GM12878 (cell line): ENCODE measurements at places on chromosomes 6 and 20. TPM values are rescaled to one million over a fixed set of nuclear protein-coding genes. Genes with fewer than 3 reads are reported as not detected.

GRCh38 chr6:166119116-166119911 is 48.3 kb downstream of the TBXT start:
- DNase-seq, result no peak

DNA sequence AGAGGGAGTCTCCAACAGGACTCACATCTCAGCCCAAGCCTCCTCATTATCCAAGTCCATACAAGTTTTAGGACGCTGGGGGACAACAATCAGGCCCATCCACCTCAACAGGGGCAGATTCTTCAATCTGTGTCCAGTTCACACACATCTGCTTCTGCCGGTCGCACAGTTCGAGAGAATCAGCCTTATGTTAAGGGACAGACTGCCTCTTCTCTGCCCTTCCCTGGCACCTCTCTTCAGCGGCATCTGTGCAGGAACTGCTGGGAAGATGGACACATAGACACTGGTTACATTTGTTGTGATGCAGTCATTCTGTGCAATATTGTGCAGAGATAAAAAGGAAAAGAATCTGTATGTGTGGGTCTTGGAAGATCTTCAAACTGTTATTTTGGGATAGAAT is 21.0 kb downstream of the ULBP1 start:
- DNase-seq, result no peak

GRCh38 chr20:51022803-51023616 is at the start of gene KCNG1:
Gene KCNG1, minus strand, starts transcription at chr20:51023107. Its CDS starts 12,769 bp downstream, at chr20:51010338.
- DNase-seq, result no peak

GRCh38 chr6:107539849-107540464 is 50.0 kb downstream of the SOBP start:
- no peak for DNase-seq

DNA sequence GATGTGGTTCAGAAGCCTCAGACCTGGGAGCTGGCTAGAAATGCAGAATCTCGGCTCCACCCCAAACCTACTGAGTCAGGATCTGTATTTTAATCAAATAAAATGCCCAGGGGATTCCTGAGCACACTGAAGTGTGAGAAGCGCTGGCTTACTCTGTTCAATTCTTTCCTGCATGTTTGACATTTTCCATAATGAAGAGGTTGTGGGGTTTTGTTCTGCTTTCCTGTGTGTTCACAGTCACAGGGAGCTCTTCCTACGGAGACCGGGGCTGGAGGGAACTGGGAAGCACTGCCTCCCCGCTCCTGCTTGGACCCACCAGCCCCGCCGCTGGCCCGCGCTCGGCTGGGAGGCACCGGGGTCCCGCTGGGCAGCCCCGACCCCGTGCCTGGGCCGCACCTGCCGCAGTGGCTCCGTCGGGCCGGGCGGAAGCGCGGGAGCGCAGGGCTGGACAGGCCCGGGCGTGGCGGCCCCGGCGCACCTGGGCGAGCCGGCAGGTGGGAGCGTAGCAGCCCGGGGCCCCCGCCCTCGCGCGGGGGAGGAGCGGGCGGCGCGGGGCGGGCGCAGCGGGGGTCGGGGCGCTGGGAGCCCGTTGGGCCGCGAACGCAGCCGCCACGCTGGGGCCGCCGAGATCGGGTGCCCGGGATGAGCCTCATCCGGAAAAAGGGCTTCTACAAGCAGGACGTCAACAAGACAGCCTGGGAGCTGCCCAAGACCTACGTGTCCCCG is at the start of gene MAPK13:
MAPK13 (plus strand) TSS at position 573 of the 726 bp plus-strand sequence; CDS start at position 643, 70 bp downstream.
- DNase-seq, result no peak

DNA sequence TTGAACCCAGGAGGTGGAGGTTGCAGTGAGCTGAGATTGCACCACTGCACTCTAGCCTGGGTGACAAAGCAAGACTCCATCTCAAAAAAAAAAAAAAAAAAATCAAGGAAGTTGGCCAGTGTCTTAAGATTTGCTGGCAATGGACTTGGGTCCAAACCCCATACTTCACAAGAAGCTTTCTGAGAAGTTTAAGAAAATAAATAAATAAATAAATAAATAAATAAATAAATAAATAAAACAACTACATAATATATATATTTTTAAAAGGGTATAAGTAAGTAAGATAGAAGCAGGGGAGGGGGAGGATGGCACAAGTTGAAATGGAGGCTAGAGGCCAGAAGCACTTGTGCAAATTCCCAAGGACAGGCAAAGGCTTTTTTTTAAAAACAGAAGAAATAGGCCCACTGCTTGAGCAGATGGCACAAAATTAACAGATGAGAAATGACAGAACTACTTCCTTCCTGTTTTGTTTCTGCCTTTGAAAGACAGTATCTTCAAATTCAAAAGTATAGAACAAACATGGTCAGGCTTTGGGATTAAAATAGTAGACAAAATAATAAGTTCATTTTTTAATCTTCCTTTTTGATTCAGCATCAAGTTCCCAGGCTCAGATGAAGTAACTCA is 287.7 kb downstream of the ALDH8A1 start:
- DNase-seq, result no peak

DNA sequence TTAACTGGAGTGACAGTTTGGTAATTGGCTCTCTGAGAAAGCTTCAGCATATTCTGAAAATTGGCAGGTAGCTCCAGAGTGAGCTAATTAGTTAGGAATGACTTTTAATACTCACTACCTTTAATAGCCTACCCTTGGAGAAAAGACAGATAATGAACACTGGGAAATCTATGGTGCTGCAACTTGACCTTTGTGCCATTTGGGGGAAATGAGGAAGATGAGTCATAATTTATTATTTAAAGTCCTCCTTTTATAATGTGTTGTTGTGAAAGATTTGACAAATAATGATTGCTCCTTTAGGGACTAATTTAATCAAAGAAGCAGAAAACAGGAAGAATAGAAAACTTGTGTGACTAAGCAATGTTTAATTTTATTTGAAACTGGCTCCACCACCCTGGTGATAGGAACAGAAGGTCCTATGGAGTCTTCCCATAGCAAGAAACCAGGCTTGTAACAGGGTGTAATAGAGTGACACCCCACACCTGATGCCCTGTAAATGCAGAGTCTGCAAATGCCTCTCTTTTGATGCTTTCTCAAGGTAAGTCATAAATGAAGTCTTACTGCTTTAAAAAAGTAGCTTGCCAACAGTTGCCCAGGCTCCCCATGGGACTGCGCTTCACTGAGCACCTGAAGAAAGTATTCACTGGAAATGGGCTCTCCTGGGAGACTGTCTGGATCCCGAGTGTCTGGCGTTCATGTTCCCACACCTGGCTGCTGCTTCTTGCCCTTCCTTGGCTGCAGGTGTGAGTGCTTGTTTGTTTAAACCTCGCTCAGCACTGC is 134.4 kb downstream of the LRRC1 start:
- DNase-seq, result no peak

- no peak for DNase-seq
Observed at GRCh38 chr6:101118136-101118396, 236.9 kb upstream of the ASCC3 start.

DNA sequence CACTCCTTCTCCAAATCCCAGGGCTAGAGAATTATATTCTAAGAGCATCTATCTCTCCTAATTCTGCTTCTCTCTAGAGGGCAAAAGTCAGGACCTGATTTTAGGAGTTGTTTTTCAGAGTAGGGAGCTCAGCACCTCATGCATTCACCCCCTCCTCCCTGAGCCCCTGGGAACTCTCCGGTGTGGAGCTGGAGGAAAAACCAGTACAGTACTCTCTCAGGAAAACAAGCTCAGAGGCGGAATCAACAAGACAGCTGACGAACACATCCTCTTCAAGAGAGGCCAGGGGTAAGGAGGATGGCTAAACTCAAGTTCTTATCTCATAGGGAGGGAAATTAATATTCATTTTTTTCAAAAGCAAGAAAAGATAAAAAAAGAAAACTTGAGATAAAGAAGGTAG is 120.1 kb upstream of the CDYL start:
- no peak for DNase-seq

DNA sequence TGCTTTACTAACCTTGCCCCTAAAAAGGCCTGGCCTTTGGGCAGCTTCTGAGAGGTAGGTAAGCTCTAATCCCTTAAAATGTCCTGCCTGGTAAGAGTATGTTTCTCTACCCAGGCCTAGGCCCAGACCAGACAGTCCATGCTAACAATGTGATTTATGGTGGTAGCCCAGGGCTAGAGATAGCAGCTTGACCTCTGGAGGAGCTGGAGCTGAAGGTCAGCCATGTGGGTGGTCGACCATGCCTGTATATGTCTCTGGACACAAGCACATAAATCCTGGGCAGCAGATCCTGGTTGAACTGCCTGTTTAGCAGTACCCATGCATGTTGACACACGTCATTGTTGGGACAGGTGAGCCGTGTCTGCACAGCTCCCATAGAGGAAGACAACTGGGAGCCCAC is 62.1 kb upstream of the PHACTR1 start:
- no peak for DNase-seq

DNA sequence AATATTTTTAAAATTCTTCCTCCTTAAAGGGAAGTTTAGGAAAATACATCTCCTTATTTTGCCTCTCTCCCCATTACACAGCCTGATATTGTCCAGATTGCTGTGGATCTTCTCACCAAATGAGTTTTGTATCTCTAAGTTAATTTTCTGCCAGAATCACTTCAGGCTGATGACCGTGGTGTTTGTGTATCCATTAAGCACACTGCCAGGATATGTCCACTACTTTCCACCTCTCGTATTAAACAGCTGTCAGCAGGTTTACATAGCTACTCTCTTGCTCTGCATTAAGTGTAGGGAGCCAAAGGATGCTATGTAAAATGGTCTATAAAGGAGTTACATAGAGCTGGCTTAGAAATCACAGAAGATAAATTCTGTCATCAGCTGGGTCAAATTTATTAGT is 201.1 kb downstream of the ZFAND3 start:
- DNase-seq, result no peak

- no peak for DNase-seq
Observed at GRCh38 chr6:31528821-31529328, at the start of gene MCCD1. Gene MCCD1, plus strand, starts transcription at chr6:31528962. Its CDS starts 53 bp downstream, at chr6:31529015.

DNA sequence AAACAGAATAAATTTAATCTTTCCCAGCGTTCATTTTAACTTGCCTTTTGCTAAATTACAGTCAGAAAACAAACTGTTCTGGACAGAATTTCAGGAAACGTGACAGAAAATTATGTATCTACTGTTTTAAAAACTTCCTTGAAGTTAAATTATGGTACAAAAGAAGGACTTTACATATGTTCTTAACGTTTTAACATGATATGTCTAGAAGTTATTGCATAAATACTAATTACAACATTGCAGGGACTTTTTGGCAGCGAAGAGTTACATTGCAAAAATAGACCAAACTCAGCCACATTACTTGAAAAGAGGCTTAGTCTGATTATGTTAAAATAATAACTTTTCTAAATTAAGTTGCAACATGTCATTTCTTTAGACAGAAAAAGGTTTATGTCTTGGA is 142.1 kb upstream of the IMPG1 start:
- DNase-seq, result no peak

- no peak for DNase-seq
Observed at GRCh38 chr20:50142812-50143211, 10.7 kb downstream of the PEDS1 start.

GRCh38 chr6:112251171-112251875 is 3.0 kb downstream of the LAMA4 start:
- no peak for DNase-seq

GRCh38 chr6:84421031-84421430 is 193.6 kb upstream of the CEP162 start:
- DNase-seq, result no peak

GRCh38 chr20:50891138-50891537 is 40.1 kb downstream of the ADNP start:
- DNase-seq, result no peak

- no peak for DNase-seq
Observed at GRCh38 chr6:158548418-158549161, 11.3 kb upstream of the TMEM181 start.

- no peak for DNase-seq
Observed at GRCh38 chr6:16352258-16352635, 113.9 kb downstream of the GMPR start.

DNA sequence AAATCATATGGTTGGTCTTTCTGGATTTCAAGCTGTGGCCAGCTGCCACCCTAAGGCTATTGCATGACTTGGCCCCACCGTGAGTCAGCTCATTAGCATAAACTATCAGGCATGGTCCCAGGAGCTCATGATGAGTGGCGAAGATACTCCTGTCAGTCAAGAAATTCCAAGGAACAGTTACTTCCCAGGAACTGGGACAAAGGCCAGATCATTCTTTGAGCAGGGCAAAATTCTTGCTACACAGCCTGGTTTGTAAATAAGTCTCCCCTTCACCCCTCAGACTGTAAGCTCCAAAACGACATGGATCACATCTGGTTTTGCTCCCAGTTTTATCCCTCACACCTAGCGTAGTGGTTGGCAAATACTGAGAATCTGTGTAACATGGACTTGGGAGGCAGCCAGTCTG is 33.0 kb upstream of the KIAA1586 start:
- DNase-seq, result no peak

DNA sequence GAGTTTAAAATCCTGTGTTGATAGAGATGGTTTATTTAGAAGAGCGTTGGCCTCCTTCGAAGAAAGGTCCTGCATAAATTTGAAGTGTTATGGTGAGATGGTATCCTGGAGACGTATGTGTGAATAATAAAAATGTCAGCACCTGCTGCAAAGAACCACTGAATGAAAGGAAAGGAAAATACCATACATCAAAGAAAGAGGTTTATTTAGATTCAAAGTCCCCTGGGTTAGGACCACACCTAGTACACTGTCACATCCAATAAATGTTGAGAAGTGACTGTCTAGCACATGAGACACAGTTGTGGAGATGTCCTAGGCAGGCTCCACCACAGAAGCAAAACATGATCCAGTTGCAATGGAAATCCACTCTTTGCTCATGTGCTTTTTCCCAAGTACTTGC is 214.7 kb downstream of the PAX1 start:
- DNase-seq, result no peak

- DNase-seq, result no peak
Observed at GRCh38 chr6:86147859-86148258, 505.2 kb upstream of the SYNCRIP start.

DNA sequence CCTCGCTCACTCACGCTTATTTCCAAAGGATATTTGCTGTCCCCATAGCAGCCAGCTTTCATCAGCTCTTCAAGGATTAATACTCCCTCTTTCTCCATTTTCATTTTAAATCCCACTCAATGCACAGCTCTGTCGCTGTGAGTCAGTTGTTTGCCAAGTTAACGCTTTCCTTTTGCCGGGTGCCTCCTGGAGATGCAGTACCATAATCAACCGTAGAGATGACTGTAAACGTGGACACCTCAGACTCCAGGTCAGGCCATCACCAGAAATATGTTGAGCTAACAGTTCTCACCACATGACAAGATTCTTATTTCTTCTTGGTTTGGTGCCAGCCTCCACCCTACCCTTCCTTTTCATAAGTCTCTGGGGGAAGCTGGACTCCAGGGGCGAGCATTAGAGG is 66.6 kb upstream of the TAB2 start:
- DNase-seq, result no peak

GRCh38 chr20:40481743-40482458 is 207.1 kb downstream of the MAFB start:
- no peak for DNase-seq

GRCh38 chr6:37149745-37150144 is 20.2 kb upstream of the PIM1 start:
- no peak for DNase-seq

- DNase-seq, result no peak
Observed at GRCh38 chr20:7977709-7978108, 37.5 kb upstream of the HAO1 start.

The CLPSL2 gene
- 1.2 and 1.3 TPM in 2 replicates for total RNA-seq

The BCAS1 gene
- 0.56 TPM in 2 replicates for total RNA-seq

The ETV7 gene
- 1.6 and 1.9 TPM in 2 replicates for total RNA-seq

The MBOAT1 gene
- 18.2 and 19.3 TPM in 2 replicates for total RNA-seq

The ABCC10 gene
- 13.2 and 18.2 TPM in 2 replicates for total RNA-seq

The TRAPPC3L gene
- total RNA-seq, result not detected in 2 replicates

The COL11A2 gene
- total RNA-seq, result 0.51 and 0.53 TPM in 2 replicates

The UTRN gene
- 29.2 and 33.2 TPM in 2 replicates for total RNA-seq

The CD93 gene
- total RNA-seq, result 2.5 and 2.6 TPM in 2 replicates

The CGAS gene
- total RNA-seq, result 25.7 and 25.8 TPM in 2 replicates

The LAMA4 gene
- total RNA-seq, result 0.21 and 0.27 TPM in 2 replicates

The FAM210B gene
- 0.51 and 0.58 TPM in 2 replicates for total RNA-seq

The SRMS gene
- not detected in 2 replicates for total RNA-seq
